Naive B cell (primary cell): ENCODE measurements at places on chromosomes 4 and X. TPM values are rescaled to one million over a fixed set of nuclear protein-coding genes. Genes with fewer than 3 reads are reported as not detected.

DNA sequence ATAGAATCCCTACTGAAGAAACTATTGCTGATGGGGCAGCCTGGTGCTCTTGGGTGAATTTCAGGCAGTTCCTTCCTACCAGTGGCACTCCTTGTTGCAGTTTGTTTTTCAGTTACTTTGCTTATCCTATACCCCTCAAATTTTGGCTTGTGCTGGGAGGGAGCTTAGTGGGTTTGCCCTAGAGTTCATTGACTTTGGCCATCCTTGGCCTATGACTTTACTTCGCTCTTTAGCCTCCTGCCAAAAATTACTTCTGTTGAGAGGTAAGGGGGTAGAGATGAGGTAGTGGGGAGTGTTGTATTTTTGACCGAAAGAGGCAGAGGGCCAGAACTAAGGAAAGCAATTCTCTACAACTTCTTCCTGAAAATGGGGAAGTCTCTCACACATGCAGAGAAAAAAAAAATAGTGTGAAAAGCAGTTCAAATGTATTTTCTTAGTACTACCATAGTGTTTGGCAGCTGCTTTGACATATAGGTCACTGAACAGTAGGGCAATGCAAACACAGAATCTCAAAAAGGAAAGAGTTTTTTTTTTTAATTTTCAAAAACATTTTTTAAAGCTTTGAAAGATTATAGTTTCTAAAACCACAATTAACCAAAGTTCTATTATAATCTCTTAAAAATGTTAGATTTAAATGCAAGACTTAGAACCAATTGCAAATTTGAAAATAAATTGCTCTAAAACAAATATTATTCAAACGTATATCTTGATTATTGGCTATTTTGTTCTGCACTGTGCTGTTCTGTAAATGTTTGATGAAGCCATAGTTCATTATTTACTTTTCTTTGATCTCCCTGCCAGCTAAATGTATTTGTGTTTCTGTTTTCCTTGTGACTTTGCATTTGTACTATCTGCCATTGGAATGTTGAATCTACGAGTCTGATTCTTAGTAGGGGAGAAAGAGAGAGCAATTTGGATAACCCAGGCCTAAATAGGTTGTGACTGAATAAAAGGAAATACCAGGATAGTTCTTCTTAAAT, 73.6 kb downstream of the DCK start:
- H3K4me3 ChIP-seq = no peak overlapping the region
- H3K36me3 ChIP-seq = no peaks in the 10 kb centered on the region
- no peaks in the 10 kb centered on the region for H3K4me1 ChIP-seq
- H3K27me3 ChIP-seq = no peaks in the 10 kb centered on the region
- H3K27ac ChIP-seq = peak overlapping the region; percentile 68

DNA sequence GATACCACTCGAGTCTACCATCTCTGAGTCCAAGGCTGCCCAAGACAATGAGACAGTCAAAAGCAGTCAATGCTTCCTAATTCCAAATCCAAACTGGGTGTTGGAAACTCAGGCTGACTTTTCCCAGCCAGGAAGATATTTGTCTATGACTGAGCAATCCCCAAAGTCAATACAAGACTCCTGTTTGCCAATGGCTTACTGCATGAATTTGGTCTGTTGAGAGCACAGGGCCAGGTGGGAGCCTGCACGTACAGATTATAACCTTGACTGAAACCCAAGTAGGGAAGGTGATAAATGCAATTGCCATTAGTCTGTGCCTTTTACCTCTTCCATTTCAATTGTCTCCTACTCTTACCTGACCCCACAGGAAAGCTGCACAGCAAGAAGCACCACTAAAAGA, 72.6 kb upstream of the PPARGC1A start:
- no peak overlapping the region for H3K4me3 ChIP-seq
- no peak for DNase-seq
- H3K4me1 ChIP-seq = no peaks in the 10 kb centered on the region
- no peaks in the 10 kb centered on the region for H3K27me3 ChIP-seq
- H3K36me3 ChIP-seq = no peaks in the 10 kb centered on the region

ITM2A gene
- polyA plus RNA-seq = 54.3 TPM

GRCh38 chr4:80454040-80454439, 118.5 kb downstream of the CFAP299 start:
- H3K4me3 ChIP-seq = no peak overlapping the region
- H3K4me1 ChIP-seq = no peaks in the 10 kb centered on the region
- DNase-seq = no peak
- H3K27ac ChIP-seq = no peak overlapping the region
- no peaks in the 10 kb centered on the region for H3K36me3 ChIP-seq

EVC2 gene
- 0.29 TPM for polyA plus RNA-seq

TMEM31 gene
- not detected for polyA plus RNA-seq

GRCh38 chrX:153974003-153974725, 1.6 kb downstream of the TMEM187 start:
- no peaks in the 10 kb centered on the region for H3K27me3 ChIP-seq
- peak overlapping the region; percentile 84 for H3K27ac ChIP-seq
- H3K4me1 ChIP-seq = peaks cover 15% of the 10 kb centered on the region
- DNase-seq = no peak
- H3K36me3 ChIP-seq = peaks cover 7% of the 10 kb centered on the region

- H3K27ac ChIP-seq = no peak overlapping the region
- H3K4me1 ChIP-seq = no peaks in the 10 kb centered on the region
- no peaks in the 10 kb centered on the region for H3K27me3 ChIP-seq
- H3K36me3 ChIP-seq = no peaks in the 10 kb centered on the region
- no peak overlapping the region for H3K4me3 ChIP-seq
Observed at GRCh38 chrX:68292471-68292870, 140.8 kb downstream of the OPHN1 start.

HTRA3 gene
- not detected for polyA plus RNA-seq

GRCh38 chr4:40811956-40812355, 62.2 kb downstream of the NSUN7 start:
- H3K4me3 ChIP-seq = no peak overlapping the region
- no peak for DNase-seq
- H3K4me1 ChIP-seq = peaks cover 6% of the 10 kb centered on the region
- H3K36me3 ChIP-seq = peaks cover 7% of the 10 kb centered on the region

- no peak for DNase-seq
- no peak overlapping the region for H3K27ac ChIP-seq
- no peaks in the 10 kb centered on the region for H3K36me3 ChIP-seq
- no peak overlapping the region for H3K4me3 ChIP-seq
- H3K27me3 ChIP-seq = no peaks in the 10 kb centered on the region
Observed at GRCh38 chrX:122788216-122788615, 395.9 kb upstream of the GRIA3 start.

CT45A8 gene
- not detected for polyA plus RNA-seq

- no peaks in the 10 kb centered on the region for H3K4me1 ChIP-seq
- no peak overlapping the region for H3K4me3 ChIP-seq
- no peaks in the 10 kb centered on the region for H3K27me3 ChIP-seq
- no peak overlapping the region for H3K27ac ChIP-seq
Observed at GRCh38 chr4:77844363-77844762, 18.3 kb upstream of the MRPL1 start.

TMEM154 gene
- polyA plus RNA-seq = 156 TPM

DNA sequence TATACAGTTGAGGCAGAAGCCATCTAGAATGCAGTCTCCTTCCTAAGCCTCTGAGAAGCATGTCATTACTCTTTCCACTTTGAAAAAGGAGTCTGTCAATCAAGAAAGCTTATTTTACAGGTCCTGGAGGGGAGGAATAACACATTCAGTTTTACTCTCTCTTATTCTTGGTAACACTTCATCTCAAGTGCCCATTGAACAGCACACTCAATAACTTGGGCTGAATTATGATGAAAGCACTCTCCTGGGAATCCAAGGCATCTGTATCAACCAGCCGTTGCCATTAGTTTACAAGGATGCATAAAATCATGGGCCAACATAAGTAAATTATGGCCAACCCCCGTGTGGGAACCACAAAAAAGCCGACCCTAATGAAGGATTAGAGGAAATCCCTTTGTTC, 282.4 kb downstream of the C4orf33 start:
- H3K36me3 ChIP-seq = no peaks in the 10 kb centered on the region
- no peaks in the 10 kb centered on the region for H3K27me3 ChIP-seq
- no peak overlapping the region for H3K4me3 ChIP-seq
- no peak overlapping the region for H3K27ac ChIP-seq

DCAF8L1 gene
- polyA plus RNA-seq = not detected
